ENCODE measurements at places on chromosomes 4 and X. TPM values are rescaled to one million over a fixed set of nuclear protein-coding genes. Genes with fewer than 3 reads are reported as not detected.

GSX2 gene
- not detected for total RNA-seq

NDP gene
- total RNA-seq, result not detected

CDS1 gene
- total RNA-seq, result not detected

BOD1L1 gene
- total RNA-seq, result 4.5 TPM

XAGE2 gene
- total RNA-seq, result 2.7 TPM

TRIML1 gene
- total RNA-seq, result not detected

NMU gene
- total RNA-seq, result not detected

PTPN13 gene
- total RNA-seq, result 16.0 TPM

NHSL2 gene
- total RNA-seq, result 0.19 TPM

IL3RA gene
- not detected for total RNA-seq

BEX2 gene
- total RNA-seq, result not detected

PCDH7 gene
- 1.2 TPM for total RNA-seq

ARMCX4 gene
- total RNA-seq, result 5.8 TPM

SSX1 gene
- not detected for total RNA-seq

F8A3 gene
- total RNA-seq, result 5.6 TPM

NAAA gene
- 34.3 TPM for total RNA-seq

VGLL1 gene
- not detected for total RNA-seq

RAB9B gene
- total RNA-seq, result 1.7 TPM

NSDHL gene
- 6.8 TPM for total RNA-seq

MXRA5 gene
- 0.22 TPM for total RNA-seq

FRMPD4 gene
- total RNA-seq, result 0.03 TPM

HSFX1 gene
- total RNA-seq, result 1.5 TPM

NAT8L gene
- total RNA-seq, result not detected

BMX gene
- not detected for total RNA-seq

FAM47A gene
- not detected for total RNA-seq

CDKL2 gene
- total RNA-seq, result 0.78 TPM

TRIM61 gene
- total RNA-seq, result not detected

IL1RAPL1 gene
- not detected for total RNA-seq

HSFX3 gene
- total RNA-seq, result not detected

IDH3G gene
- 80.1 TPM for total RNA-seq

ITIH6 gene
- not detected for total RNA-seq

STS gene
- 2.4 TPM for total RNA-seq

All from SJSA1 (cell line).